ENCODE measurements at places on chromosomes 5 and 9.

DNA sequence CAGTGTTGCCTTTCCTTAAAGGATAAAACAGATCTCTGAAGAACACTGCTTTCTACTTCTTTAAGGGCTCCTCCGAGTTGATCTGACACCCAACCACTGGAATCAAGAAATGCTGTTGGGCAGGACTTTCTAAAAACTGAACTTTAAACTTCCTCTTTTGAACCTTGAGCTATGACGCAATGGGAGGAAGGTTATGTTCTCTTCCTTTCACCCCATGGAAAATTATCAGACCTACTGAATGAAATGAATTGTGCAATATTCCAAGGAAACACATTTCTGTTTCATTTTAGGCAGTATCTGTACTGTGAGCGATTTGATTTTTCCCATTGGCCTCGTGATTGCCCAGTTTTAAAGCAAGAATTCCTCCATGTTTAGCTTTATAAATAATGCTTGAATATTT lies 206.0 kb upstream of the PRR16 start:
- no peak for DNase-seq

DNA sequence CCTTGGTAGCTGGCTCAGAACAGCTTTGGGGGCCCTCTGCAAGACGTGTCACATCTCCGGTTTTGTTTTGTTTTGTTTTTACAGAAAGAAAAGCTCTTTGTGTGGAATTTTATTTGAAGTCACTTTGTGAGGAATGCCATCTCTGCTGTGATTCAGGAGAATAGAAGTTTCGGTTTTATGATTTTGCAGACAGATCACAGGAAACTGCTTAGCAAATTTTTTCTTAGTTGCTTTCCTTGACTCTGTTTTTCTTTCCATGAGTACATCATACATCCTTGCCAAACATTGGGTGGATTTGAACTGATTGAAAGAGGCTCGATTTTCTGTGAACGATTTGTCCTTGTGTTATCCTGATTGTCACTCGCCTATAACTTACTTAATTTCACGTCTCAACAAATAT lies 5.1 kb downstream of the SEMA5A start:
- no peak for DNase-seq

GRCh38 chr5:134586866-134587524 lies 45.6 kb downstream of the SAR1B start:
- DNase-seq = peak; percentile 70

DNA sequence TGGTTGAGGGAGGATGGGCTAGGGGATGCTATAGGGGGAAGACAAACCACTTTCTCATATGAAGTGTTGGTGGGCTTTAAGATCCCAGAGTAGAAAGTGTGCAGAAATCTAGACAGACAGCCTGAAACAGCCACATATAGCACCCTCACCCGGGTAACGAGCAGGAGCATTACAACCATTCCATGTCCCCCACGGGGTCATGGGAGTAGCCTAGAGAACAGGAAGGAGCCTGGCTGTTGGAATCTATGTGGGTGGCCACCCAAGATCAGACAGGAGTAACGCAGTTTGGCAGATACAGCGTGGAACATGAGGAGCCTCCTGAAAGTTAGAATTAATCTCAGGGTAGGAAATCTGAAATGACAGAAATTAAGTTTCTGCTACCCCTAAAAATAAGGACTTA lies 146.1 kb upstream of the RAI14 start:
- DNase-seq = no peak

- DNase-seq = no peak
Observed at GRCh38 chr5:91095313-91095712, 287.8 kb downstream of the ARRDC3 start.

DNA sequence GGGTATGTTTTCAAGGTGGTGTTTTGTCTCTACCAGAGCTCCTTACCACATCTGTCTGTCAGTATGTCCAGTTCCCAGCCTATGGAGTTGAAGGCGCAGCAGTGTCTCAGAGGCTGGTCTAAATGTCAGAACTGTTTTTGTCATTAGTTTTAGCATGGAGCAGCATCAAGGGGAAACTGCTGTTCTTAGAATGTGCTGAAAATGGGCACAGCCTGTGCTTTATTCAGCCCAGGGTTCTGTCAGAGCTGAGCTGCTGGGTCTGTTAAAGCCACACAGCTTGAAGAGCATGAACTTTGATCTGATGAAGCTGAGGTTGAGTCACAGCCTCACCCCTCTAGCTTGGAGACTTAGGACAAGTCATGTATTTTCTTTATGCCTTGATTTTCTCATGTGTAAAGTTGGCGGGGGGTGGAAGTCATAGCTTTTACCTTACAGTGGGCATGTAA lies 71.9 kb downstream of the RALGPS1 start:
- no peak for DNase-seq

DNA sequence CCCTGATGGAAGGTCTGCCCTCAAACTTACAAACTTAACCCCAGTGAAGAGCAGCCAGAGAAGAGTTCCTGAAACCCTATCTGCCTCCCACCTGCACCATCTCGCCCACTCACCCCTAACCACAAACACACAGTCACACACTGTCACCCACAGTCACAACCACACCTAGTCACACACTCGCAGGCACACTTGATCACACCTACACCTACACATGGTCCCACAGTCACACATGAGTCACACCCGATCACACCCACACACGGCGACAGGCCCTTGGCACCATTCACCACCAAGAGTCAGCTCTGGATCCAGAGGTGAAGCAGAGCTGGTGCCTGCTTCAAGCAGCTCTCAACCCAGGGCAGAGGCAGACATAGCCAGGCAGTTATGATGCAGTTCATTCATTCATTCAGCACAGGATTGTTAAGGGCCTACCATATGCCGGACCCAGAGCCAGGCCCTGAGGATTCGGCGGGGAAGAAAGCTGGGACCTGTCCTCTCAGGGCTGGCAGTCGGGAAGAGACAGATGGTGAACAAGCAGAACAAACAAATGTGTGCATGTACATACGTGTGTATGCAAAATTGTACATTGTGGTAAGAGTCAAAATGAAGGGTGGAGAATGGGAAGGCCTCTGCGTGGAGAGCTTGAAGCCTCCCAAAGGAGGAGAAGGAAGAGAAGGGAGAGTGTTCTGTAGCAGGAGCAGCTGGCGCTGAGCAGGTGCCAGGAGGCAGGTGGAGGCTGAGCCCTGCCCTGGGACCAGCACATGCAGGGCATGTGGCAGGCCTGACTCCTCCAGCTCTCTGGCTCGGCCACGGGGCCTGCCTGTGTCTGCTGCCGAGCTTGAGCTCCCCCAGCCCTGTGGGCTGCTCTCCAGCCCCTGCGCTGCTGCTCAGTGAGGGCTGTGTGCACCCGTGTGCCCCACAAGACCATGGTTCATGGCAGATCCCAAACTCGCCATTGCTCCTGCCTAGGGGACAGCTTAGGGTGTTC lies 6.4 kb downstream of the TSPAN17 start:
- DNase-seq = no peak

- no peak for DNase-seq
Observed at GRCh38 chr9:105114964-105115728, 129.3 kb upstream of the SLC44A1 start.

DNA sequence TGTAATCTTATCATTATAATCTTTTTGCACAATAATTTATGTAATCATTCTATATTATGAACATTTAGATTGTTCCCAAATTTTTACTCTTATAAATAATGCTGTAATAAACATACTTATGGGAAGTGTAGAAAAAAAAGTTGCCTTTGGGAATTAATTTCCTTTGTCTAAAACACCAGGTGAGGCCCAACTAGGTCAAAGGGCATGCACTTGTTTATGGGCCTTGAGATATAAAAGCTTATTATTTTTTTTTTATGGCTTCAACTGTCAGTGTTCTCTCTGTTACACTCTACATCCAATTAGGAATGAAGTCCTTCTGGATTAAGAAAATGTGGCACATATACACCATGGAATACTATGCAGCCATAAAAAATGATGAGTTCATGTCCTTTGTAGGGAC lies 6.5 kb upstream of the PRLR start:
- no peak for DNase-seq

DNA sequence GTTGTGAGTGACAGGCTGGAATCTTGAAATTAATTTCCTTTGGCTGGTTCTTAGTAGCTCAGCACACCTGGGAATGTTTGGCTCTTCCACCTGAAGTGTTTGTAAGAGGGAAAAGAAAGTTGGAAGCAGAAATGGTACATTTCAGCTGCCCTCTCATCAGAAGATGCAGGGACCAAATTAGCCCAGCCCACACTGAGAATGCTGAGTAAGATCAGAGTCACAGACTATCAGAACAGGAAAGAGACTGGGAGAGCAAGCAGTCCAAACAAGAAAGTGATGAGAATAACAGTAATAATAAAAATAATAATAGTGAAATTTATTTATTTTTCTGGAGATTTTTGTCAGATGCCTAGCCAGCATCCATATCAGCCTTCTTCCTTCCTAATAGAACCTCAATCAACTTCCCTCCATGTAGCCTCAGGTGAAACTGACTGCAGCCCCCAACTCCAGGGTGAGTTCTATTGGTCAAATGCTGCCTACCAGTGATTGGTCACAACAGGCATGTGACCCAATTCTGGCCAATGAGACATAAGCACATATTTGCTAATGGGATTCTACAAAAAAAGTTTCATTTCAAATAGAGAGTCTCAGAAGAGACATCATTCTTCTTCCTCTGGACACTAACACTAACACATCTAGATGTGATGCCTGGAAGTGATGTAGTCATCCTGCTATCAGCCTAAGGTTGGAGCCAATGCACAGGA lies 31.2 kb upstream of the ADRA1B start:
- no peak for DNase-seq

DNA sequence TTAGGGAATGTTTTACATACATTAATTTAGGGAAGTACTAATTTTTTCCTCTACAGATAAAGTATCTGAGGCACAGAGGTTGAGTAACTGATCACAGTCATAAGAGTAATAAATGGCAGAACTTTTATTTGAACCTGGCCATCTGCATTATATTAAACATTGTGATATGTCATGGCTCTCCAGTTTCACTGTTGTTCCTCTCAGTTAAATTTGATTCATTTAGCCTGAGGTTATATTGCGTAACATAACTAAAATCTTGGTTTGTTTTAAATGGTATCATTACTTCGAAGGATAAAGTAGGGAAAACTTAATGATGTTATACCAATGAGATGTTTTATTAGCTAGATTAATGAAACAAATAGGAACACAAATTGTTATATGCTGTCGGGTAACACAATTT lies 284.4 kb downstream of the KDM4C start:
- no peak for DNase-seq

DNA sequence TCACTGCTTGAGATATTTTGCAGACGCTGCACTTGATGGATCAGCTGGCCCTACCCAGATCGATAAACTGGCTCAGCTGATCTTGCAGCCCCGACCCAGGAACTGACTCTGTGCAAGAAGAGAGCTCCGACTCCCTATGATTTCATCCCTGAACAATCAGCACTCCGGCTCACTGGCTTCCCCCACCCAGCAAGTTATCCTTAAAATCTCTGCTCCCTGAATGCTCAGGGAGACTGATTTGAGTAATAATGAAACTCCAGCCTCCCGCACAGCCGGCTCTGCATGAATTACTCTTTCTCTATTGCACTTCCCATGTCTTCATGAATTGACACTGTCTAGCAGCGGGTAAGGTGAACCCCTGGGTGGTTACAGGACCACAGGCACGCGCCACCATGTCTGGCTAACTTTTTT lies 16.9 kb upstream of the NANS start:
- no peak for DNase-seq

- DNase-seq = no peak
Observed at GRCh38 chr9:81614335-81614734, 75.0 kb downstream of the TLE1 start.

GRCh38 chr5:122999947-123000563 lies 36.5 kb downstream of the PPIC start:
- DNase-seq = no peak

- no peak for DNase-seq
Observed at GRCh38 chr5:35248843-35249780, 18.8 kb upstream of the PRLR start.

DNA sequence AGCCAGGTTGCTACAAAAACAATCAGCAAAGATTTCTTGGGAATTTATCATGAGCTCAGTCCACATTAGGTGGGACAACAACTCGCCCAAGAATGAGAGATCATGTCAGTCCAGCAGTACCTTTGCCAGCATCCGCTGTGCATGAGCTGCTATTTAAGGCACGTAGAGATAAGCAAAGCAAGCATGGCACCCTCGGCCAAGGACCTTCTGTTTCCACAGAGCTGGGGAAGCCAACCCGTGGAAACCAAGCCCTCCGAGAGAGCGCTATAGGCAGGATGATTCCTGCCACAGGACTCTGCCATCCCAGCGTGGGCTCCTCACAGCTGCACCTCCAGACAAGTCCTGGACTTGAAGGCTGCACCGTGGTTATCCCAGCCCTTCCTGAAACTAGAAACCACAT lies 189.5 kb upstream of the PPP1R26 start:
- no peak for DNase-seq

- DNase-seq = no peak
Observed at GRCh38 chr5:130501151-130501865, 597.0 kb downstream of the CHSY3 start.

GRCh38 chr5:25618821-25619220 lies 974.0 kb upstream of the CDH10 start:
- no peak for DNase-seq

- no peak for DNase-seq
Observed at GRCh38 chr5:98110791-98111190, 662.7 kb upstream of the RGMB start.

DNA sequence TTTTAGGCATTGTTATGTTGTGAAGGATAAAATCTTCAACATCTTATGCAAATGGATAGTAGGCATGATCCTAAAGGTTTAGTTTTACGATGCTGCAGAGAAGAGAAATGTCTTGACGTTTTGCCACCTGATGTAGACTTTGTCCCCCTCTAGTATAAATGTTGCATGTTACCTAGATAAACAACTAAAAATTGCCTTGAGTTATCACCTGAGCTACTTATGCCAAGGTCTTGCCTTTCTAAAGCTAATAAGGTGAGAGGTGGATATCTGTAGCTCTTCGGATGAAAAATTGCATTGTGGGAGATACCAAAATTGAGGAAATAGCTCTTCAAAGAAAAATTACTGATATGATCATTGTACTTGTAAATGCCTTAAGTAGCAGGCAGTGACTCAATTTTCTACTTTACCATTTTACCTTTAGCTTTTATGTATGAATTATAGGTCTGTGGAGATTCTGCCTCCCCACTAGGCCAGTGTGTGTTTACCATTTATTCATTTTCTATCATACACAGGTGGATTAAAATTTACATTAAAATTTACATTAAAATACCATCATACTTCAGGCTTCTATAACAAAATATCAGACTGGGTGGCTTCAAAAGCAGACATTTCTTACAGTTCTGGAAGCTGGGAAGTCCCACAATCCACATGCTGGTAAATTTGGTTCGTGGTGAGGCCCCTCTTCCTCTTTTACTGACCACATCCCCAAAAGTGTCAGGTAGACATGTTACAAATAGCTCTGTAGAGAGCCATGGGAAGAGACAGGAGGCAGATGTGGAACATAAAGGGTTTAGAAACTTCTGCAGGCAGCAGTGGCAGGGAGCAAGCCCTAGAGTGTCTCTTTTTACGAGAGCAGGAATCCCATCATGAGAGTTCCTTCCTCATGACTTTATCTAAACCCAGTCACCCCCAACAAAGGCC lies 100.7 kb upstream of the ERBIN start:
- no peak for DNase-seq

Measured in D721Med (cell line).